Iris pigment epithelial cell (primary cell): ENCODE measurements at places on chromosomes 16 and 17.
A peak's percentile ranks its signal among the peaks of the same experiment; 100 is the strongest.

DNA sequence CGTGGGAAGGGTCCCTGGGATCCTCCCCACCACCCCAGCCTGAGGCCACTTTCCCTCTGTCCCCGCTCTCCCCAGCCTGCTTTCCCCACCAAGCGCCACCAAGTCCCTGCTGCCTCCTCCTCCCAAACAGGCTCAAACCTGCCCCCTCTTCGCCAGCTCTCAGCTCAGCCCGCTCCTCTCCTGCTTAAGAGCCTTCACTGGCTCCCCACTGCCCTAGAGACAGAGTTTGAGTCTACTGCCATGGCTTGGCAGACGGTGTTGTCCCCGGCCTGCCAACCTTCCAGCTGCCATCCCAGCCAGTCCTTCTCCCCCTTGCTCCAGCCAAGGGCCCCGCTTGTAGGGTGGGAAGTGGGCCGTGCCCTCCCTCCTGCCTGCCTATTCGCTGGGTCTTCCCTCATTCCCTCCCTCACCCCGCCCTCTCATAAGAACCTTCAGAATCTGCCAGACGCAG, 11.1 kb downstream of the IL4R start:
- no peak for DNase-seq

- no peak for DNase-seq
Observed at GRCh38 chr17:19016881-19017280, 12.3 kb upstream of the FAM83G start.

- DNase-seq: no peak
Observed at GRCh38 chr17:80117491-80118401, 16.4 kb downstream of the GAA start.

GRCh38 chr16:78576941-78577340, 477.5 kb downstream of the WWOX start:
- DNase-seq: no peak

DNA sequence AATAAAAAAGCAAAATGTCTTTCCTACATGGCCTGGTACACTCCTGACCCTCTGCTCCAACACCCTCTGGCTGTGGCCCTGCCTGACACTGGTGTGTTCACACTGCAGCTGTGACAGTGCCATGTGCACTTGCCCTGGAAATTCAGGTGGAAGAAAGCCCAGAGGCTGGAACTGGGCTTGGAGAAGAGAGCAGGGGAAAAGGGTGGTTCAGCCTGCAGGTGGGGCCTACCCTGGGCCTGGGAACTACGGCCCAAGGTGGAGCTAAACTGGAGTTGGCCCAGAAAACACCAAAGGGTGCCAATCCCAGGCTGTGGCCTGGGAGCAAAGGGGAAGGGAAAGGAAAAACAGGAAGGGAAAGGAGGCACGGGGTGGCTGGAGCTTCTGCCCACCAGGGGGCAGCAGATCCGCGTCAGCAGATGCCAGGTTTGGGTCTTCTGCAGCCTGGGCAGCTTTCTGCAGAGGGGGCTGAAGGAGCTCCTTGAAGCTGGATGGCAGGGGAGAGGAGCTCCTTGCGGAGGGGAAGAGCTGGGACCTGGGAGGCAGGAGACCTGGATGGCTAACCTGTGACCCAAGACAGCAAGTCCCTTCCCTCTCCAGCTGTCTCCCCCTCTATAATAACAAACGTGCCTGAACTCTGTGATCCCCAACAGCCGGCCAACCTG, 15.4 kb upstream of the CTCF start:
- peak; percentile 40 for DNase-seq
